ENCODE measurements at places on chromosomes 7 and 10.

GRCh38 chr7:74282748-74283459 is 6.3 kb upstream of the CLIP2 start:
- no peak for DNase-seq

GRCh38 chr7:33902746-33903145 is 2.6 kb upstream of the BMPER start:
- DNase-seq, result no peak

- DNase-seq, result no peak
Observed at GRCh38 chr10:110207805-110208613, 604 bp downstream of the MXI1 start.

- no peak for DNase-seq
Observed at GRCh38 chr10:101536800-101537199, 51.3 kb downstream of the POLL start.

DNA sequence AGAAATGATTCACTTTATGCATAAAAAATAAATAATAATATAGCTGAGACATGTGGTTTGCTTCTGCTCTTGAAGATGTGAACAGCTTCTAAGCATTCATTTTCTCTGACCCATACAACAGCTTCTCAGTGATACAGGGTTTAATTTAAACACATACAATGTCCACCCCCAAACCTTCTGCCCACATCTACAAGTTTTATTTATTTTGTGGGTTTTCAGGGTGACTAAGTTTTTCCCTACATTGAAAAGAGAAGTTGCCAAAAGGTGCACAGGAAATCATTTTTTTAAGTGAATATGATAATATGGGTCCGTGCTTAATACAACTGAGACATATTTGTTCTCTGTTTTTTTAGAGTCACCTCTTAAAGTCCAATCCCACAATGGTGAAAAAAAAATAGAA is 17.2 kb downstream of the INHBA start:
- DNase-seq, result no peak

DNA sequence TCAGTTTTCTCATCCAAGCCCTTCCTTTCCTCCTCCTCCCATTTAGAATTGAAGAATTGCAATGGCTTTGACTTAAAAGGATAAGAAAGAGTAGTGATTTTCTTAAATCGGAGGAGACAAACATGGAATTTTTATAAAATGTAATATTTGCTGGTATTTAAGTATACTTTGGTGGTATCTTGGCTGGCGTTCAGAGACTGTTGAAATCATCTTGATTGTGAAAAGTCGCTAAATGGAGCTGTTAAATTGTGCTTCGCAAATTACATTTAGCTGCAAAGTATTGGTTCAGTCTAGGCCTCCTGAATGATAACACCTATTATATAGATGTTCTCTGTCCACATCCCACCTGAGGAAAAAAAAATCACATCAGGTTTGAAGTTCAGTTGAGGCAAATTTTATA is 81.8 kb downstream of the ARID5B start:
- no peak for DNase-seq

DNA sequence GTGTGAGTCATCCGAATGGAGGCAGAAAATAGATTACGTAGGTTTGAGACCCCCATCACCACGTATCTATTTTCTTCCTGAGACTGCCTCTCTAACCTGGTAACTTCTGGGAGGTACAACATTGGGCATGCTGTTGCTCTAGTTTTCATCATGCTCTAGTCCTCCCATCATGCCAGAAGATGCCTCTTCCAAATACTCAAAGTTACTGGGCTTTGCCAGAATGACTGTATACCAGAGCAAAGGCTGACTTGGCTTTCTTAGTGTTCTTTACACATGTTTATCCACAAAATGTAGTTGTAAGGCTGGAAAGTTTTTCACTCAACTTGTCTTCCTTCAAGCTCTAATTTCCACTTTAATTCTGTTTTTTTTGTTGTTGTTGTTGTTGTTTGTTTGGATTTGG is 370.5 kb downstream of the MDFIC start:
- DNase-seq, result no peak

DNA sequence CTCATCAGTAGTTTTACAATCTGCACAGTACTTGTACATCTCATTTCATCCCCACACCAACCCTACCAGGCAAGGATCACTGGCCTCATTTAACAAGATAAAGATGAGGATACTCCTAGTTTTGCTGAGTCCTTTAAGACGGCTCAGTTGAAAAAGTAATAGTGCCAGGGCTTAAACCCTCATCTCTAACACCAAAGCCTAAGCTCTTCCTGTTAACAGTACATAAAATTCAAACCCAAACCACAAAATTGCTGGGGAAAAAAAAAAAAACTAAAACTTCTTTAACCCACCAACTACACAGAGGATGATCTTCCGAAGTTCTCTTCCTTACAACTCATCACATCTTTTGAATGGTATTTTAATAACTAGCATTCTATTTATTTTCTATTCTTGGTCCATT is 1.3 kb downstream of the SAR1A start:
- DNase-seq, result no peak

GRCh38 chr7:157886266-157886665 is 549.5 kb downstream of the DNAJB6 start:
- DNase-seq, result no peak

DNA sequence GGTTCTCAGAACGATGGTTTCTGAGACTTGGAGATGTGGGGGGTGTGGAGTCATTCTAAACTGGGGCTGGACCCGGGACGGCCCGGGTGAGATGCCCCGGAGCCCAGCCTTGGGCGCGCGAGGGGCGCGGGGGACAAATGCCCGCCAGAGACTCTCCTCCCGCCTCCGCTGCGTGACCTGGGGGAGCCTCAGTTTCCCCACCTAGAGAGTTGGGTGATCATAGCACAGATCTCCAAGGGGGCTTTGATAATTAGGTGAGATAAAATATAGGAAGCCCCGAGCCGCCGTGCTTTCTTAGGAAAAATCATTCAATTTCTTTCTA is 658 bp upstream of the FZD8 start:
- DNase-seq, result no peak

Data from stimulated activated CD8-positive, alpha-beta memory T cell treated with anti-CD3 and anti-CD28 coated beads, Interleukin-12 subunit alpha, Interleukin-12 subunit beta, amount 100 ng/mL, for 4 hours (primary cell).